ENCODE measurements at places on chromosomes 5 and 9. TPM values are rescaled to one million over a fixed set of nuclear protein-coding genes. Genes with fewer than 3 reads are reported as not detected.

The PIP5KL1 gene
- 1.1 TPM for polyA plus RNA-seq

The WDR36 gene
- polyA plus RNA-seq: 19.8 TPM

The SLC6A3 gene
- polyA plus RNA-seq: not detected

The TMEM174 gene
- not detected for polyA plus RNA-seq

The GCNT4 gene
- polyA plus RNA-seq: 0.08 TPM

The TSLP gene
- not detected for polyA plus RNA-seq

The ADGRV1 gene
- polyA plus RNA-seq: not detected

The PLAC8L1 gene
- polyA plus RNA-seq: not detected

The MGAT4B gene
- polyA plus RNA-seq: 12.0 TPM

The TBCA gene
- 185 TPM for polyA plus RNA-seq

The PCDHAC1 gene
- not detected for polyA plus RNA-seq

The ZNF366 gene
- not detected for polyA plus RNA-seq

The PRELID1 gene
- 248 TPM for polyA plus RNA-seq

The SLC25A2 gene
- polyA plus RNA-seq: not detected

The UQCRQ gene
- 552 TPM for polyA plus RNA-seq

The KLHL3 gene
- polyA plus RNA-seq: 0.86 TPM

The ACOT12 gene
- not detected for polyA plus RNA-seq

The OTULINL gene
- 1.2 TPM for polyA plus RNA-seq

The ANKRD31 gene
- 0.10 TPM for polyA plus RNA-seq

The NMUR2 gene
- polyA plus RNA-seq: not detected

The EQTN gene
- polyA plus RNA-seq: 0.35 TPM

The LMBRD2 gene
- polyA plus RNA-seq: 2.5 TPM

The CER1 gene
- not detected for polyA plus RNA-seq

The CLIC3 gene
- 3.5 TPM for polyA plus RNA-seq

The LCN2 gene
- polyA plus RNA-seq: 1.5 TPM

The CTSV gene
- not detected for polyA plus RNA-seq

The WDR41 gene
- 24.3 TPM for polyA plus RNA-seq

The NR4A3 gene
- polyA plus RNA-seq: 0.60 TPM

The IFNA13 gene
- not detected for polyA plus RNA-seq

The PCDHGA4 gene
- not detected for polyA plus RNA-seq

The TMC1 gene
- polyA plus RNA-seq: not detected

The ENTREP1 gene
- not detected for polyA plus RNA-seq

The PCDHB10 gene
- not detected for polyA plus RNA-seq

The RGS7BP gene
- not detected for polyA plus RNA-seq

The MED7 gene
- 18.6 TPM for polyA plus RNA-seq

The ENG gene
- 1.8 TPM for polyA plus RNA-seq

The ZNF346 gene
- polyA plus RNA-seq: 17.7 TPM

The C7 gene
- polyA plus RNA-seq: not detected

The SLC34A1 gene
- polyA plus RNA-seq: not detected

The GRIA1 gene
- not detected for polyA plus RNA-seq

The HACD4 gene
- 4.4 TPM for polyA plus RNA-seq

The INSL4 gene
- not detected for polyA plus RNA-seq

The GFI1B gene
- 0.74 TPM for polyA plus RNA-seq

The OR1J2 gene
- not detected for polyA plus RNA-seq

The LHX6 gene
- not detected for polyA plus RNA-seq

The HAPLN1 gene
- not detected for polyA plus RNA-seq

The FOXD4 gene
- not detected for polyA plus RNA-seq

The ZNF608 gene
- 6.4 TPM for polyA plus RNA-seq

The CDC20B gene
- not detected for polyA plus RNA-seq

Data from IgD-negative memory B cell (primary cell).